ENCODE measurements at places on chromosomes 4 and X.

- no peak for DNase-seq
Measured at GRCh38 chr4:150217808-150218207, 139.6 kb downstream of the DCLK2 start.

DNA sequence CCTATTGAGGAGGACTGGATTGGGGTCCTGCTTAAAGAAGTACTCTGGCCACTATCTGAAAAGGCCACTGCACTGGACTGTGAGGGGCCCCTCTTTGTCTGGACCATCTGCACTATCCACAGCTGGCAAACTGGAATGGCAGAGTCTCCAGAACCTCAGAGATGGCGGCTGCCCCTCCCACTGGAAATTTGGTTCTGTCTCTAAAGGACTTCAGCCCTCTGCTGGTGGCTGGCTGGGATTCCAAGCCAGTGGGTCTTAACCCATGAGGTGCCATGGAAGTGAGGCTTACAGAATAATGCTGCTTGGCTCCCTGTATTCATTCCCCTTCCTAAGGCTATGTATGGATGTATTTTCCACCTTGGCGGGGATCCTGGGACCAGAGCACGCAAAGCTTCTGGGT lies 41.6 kb upstream of the CYLC1 start:
- DNase-seq = no peak

DNA sequence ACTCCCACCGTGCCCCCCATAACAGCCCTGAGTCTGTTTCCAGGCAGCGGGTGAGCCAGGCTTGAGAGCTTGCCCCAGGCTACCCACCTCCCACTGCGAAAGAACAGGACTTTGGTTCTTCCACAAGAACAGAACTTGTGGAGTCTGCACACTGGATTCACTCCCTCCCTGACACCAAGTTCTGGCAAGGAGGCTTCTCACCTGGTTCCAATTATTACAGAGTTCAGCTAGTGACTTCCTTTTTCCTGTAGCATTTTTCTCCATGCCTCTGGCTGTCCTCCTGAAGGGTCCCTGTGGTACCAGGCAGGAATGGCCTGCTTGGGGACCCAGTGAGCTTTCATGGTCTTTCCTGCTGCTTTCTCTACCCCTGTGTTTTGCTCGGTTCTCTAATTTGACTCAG lies 208.6 kb upstream of the SFRP2 start:
- no peak for DNase-seq

DNA sequence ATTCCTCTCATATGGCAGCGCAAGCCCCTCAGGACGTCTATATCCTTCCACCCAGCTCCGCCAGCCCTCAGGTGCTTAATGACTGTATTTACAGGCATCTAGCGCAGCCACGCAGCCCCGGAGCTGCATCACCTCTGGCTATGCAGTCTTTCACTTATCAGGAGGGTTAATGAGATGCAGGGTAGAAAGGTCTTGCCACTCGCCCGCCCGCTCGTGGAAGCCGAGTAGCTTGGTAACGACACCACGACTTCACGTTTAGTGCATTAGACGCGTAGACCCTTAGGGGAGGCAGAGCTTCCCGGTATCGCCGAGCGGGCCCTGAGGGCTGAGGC lies 1.5 kb upstream of the SLC16A2 start:
- DNase-seq = no peak

- DNase-seq = no peak
Measured at GRCh38 chr4:136306361-136306760, 1225.9 kb downstream of the PCDH18 start.

GRCh38 chr4:123378794-123379193 lies 17.8 kb upstream of the SPRY1 start:
- DNase-seq = no peak

DNA sequence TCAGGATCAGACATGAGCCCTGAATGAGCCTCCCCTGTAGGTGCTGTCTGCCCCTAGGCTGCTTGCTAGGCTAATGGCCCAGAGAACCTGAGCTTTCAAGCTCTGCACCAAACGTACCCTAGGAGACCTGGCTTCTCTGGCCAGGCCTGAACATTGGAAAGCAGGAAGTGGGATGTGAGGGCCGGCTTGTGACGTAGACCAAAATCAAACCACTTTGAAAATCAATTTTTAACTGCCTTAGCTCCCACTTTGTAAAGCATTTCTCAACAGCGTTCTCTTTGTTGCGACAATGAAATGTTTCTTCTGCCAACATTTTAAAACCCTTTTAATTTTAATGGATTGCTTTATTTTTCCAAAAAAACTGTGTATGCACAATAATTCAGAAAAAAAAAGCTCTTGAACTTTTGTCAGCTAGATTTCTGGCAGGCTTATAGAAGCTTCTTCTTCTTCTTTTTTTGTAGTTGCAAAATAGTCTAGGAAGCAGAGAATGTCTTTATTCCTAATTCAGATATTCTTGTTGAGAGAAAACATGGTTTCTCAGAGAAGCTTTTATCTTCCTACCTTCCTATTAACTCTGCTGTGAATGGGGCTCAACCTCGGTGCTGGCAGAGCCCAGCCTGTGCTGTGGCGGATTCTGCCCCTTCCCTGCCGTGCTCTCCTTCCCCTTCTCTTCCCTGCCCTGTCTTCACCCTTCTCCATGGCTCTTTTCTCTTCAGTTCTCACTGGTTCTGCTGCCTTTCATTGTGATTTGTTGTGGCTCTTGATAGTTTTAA lies 145.2 kb upstream of the SFRP2 start:
- DNase-seq = no peak

GRCh38 chrX:19373351-19373891 lies 29.7 kb downstream of the PDHA1 start:
- DNase-seq = no peak

DNA sequence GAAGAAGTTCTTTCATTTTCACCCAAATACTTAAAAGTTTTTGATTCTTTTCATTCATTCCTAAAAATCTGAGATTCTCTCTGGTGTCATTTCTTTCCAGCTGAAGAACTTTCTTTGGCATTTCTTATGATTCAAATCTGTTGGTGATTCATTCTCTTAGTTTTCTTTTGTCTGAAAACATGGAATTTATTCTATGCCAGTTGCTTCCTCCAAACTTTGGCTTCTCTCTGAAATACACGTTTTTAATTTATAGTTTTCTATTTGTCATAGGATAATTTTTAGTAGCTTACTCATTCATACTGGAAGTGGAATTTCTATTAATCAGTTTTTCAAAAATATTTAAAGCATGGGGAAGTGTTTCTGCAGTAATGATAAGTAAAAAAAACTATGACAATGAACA lies 1012.0 kb downstream of the RPA4 start:
- DNase-seq = no peak

GRCh38 chrX:149198980-149199732 lies 305.9 kb downstream of the IDS start:
- DNase-seq = no peak

DNA sequence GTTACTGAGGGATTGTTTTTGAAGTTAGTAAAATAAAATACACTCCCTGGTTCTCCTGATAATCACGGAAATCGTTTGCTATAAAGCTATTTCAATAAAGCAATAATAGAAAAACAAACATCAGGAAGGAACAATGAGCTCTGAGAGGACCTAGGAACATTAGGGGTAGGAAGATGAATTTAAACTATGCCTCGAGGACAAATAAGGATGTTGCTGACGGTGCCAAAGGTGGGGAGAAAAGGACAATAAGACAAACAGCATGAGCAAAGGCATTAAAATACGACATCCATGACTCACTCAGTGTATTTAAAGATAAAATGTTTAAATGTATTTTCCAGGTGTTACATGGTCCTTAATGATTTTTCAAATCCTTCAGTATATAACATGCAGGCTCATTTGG lies 110.3 kb downstream of the MTNR1A start:
- DNase-seq = no peak

DNA sequence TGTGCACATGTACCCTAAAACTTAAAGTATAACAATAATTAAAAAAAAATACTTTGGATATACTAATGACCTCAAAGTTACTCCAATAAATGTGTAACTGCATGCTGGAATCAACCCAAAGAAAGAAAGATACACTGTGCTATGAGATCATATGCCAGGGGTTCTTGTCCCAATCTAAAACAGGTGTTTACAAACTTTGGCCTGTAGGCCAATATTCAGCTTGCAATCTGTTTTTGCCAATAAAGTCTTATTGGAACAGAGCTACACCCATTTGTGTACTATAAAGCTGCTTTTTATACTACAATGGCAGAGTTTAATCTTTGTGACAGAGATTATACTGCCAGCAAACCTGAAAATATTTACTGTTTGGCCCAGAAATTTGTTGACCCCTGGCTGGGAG lies 138.8 kb upstream of the AFF2 start:
- no peak for DNase-seq

DNA sequence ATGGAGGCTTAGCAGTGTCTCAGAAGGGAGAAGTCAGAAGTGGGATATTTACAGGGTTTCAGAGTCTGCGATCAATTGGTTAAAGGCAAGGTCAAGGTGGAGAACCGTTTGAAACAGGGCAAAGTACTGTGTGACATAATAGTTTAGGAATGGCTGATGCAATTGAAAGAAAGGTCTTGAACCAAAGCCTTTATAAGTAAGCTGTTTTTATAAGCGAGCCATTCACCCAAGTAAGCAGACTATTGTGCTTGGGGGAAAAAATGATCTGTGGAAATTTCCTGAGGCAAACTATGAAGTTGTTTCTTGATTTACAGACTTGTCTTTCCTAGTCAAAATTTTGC lies 327.3 kb downstream of the CAMK2D start:
- DNase-seq = no peak

GRCh38 chr4:18033111-18034085 lies 11.8 kb upstream of the LCORL start:
- no peak for DNase-seq

GRCh38 chrX:41192880-41193279 lies 107.6 kb downstream of the USP9X start:
- DNase-seq = no peak

- DNase-seq = no peak
Measured at GRCh38 chrX:110803506-110803905, 7.9 kb upstream of the CHRDL1 start.

DNA sequence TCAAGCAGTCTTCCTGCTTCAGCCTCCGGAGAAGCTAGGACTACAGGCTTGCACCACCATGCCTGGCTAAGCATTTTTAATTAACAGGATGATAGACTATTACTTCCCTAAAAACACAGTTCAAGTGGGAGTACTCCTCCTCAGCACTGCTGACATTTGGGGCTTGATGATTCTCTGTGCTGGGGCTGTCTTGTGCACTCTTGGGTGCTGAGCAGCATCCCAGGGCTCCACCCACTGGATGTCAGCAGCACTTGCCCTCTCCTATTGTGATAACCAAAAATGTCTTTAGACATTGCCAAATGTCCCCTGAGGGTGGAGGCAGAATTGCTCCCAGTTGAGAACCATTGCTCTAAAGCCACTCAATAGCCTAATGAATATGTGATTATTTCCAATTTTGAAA lies 60.4 kb downstream of the CLCN4 start:
- DNase-seq = no peak

GRCh38 chrX:129793604-129794191 lies 13.9 kb downstream of the SASH3 start:
- no peak for DNase-seq

- DNase-seq = no peak
Measured at GRCh38 chr4:105950701-105951100, 55.4 kb downstream of the NPNT start.

- DNase-seq = no peak
Measured at GRCh38 chrX:69807400-69807799, 191.5 kb downstream of the EDA start.

- no peak for DNase-seq
Measured at GRCh38 chrX:152635941-152636340, 1.8 kb upstream of the GABRQ start.

- DNase-seq = no peak
Measured at GRCh38 chr4:92528541-92528940, 224.8 kb downstream of the GRID2 start.

DNA sequence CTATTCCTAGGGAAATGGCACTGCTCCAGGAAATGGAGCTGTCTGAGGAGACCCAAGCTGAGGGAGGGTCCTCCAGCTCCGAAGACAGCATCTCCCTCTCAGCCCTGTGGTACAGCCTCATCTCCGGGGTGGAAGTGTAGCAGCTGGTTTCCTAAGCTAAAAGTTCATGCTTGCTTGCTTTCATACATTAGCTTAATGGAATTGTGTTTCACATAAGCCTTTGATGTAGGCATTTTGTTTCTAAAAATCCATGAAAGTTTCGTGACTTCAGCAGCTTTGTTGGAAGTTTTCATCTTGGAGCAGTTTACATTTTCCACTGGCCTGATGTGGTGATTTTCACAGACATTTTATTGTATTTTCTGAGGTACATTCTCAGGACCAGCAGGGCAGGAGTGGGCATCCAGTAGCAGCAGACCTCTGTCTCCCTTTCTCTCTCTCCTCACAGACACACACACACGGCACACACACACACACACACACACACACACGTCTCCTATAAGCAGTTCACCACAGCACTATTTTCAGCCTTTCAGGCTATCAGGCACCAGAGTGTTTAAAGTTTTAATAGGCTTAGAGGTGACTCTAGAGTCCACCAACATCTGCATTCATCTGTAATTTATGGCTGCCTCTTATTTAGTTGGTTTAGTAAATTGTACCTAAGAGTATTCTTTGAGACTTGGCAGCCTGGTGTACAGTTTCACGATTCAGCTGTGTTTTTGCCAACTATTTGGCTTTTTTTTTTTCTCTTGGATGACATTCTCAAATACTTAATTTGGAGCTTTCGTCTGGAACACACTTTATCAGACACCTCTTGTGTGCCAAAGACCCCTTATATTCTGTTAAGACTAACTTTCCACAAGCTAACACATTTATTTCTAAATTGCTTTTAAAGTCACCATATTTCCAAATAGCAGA lies 225.8 kb upstream of the SFRP2 start:
- no peak for DNase-seq

GRCh38 chr4:6020613-6021012 lies 2.4 kb upstream of the C4orf50 start:
- no peak for DNase-seq

- DNase-seq = no peak
Measured at GRCh38 chr4:25818371-25818871, 44.4 kb downstream of the SEL1L3 start.

DNA sequence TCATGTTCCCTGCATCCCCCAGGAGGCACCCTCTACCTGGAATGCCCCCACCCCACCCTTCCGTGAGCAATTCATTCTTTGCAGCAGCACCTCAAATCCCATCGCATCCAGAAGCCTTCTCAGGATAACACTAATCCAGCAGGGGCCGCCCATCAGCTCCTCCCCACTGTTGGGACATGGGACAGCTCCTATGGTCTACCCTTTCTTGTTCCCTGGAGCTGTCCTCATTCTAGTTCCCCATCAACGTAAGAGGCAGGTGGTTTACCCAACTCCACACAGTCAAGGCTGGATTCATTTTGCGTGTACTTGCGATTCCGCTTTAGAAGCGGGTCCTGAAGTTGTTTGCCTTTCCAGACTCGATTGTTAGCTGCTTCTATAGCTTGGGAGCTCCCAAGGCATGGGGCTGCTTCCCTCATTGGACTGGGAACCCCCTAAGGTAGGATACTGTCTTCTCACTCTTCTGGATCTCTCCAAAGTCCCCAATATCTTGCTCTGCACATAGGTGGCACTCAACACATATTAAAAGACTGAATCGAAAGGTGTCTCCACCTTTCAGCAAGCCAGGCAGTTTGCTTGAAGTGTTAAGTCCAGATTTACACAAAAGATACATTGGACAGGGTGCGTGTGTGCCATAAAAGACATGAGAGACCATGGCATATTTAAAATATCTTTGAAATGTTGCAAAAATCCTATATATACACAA lies 942 bp upstream of the APLN start:
- no peak for DNase-seq
